NCI-H2171 treated with DMSO at 0.1 percent for 48 hours (cell line): ENCODE measurements at places on chromosomes 7 and 10.

DNA sequence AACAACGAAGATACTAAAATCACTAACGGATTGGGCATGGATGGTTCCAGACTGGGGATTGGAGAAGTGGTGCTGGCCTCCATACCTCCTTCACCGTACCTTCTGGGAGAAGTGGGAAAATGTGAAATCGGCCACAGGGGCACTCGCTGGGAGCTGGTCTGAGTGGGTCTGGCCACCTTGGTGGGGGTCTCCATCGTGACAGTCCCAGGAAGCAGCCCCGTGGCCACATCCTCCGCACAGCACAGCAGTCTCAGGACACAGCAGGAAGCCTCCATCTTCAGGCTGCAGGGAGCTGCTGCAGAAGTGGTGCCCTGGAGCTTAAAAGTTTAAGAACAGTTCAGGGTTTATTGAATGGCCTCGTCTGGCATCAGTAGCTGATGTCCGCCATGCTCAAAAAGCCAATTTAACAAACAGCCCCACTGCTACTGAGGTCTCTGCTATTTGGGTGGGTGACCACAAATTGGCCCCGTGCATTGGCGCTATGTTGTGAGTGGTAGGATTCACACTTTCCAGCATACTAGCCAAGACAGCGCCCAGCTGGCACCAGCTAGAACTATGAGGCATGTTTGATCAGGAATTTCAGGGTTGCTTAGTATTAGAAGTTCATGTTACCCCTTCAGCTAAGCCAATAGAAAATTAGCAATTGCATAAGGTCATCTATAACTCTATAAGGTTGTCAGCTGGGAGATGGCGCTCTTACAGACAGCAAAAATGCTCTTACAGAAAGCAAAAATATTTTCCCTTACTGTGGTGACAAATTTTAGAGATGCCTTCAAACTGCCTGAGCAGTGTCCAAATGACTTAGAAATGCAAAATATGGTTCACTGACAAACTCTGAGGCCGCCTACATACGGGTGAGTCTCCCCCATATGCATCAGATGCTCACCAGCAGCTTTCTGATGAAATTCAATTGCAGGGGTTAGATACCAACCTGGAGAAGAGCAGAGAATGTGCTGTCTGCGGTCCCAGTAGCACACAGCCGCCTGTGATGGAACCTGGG, 17.0 kb downstream of the PKD1L1 start:
- no peak for DNase-seq

GRCh38 chr7:15567652-15568051, 5.8 kb upstream of the AGMO start:
- DNase-seq, result no peak

GRCh38 chr7:7972922-7973594, 4.5 kb downstream of the GLCCI1 start:
- DNase-seq, result no peak

- no peak for DNase-seq
Observed at GRCh38 chr10:115209133-115209532, 116.0 kb downstream of the ATRNL1 start.

- DNase-seq, result no peak
Observed at GRCh38 chr7:140212100-140212881, 35.5 kb upstream of the KDM7A start.

DNA sequence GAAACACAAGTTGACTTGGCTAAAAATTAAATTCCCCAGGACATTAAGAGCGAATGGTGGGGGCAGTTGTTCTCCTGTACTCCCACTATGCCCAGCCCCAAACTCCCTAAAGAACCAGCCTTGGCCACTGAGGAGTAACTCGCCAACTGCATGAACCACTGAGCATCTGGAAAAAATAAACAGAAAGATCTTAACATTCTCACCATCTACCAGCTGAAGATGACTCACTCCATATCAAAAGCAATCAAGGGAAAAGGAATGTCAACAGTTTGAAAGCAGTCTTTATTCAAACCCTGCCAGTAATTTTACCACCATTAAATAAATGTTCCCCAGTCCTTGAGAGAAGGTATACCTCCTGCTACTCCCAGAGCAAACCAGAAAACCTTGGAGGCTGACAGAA, 45.4 kb downstream of the CTTNBP2 start:
- no peak for DNase-seq

DNA sequence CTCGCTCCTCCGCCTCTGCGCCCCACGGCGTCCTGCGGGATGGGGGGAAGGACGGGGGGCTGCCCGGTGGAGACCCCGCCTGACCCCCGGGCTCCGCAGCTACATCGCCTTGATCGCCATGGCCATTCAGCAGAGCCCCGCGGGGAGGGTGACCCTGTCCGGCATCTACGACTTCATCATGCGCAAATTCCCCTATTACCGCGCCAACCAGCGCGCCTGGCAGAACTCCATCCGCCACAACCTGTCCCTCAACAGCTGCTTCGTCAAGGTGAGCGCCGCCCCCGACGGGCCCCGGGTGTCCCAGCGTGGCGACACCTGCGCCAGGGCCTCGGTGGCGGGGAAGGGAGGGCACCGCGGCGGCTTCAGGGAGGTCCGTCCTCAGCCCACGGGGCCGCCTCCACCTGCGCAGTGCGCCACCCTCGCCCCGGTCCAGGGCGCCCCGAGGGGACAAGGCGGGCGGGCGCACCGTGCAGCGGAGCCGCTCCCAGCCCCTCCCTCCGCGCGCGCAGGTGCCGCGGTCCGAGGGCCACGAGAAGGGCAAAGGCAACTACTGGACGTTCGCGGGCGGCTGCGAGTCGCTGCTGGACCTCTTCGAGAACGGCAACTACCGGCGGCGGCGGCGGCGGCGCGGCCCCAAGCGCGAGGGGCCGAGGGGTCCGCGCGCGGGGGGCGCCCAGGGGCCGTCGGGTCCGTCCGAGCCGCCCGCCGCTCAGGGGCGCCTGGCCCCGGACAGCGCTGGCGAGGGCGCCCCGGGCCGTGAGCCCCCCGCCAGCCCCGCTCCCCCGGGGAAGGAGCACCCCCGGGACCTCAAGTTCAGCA, 793 bp downstream of the FOXL3 start:
- peak; percentile 57 for DNase-seq

DNA sequence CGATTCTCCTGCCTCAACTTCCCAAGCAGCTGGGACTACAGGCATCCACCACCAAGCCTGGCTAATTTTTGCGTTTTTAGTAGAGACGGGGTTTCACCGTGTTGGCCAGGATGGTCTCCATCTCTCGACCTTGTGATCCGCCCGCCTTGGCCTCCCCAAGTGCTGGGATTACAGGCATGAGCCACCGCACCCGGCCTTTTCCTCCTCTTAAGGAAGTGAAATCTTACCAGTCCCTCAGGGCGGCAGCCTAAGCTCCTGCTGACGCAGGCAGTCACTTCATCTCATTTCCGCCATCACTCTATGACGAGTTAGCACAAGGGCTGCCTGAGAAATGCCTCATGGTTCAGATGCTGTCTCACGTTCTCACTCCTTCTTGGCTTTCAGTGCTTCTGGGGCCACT, 246.0 kb upstream of the SHH start:
- no peak for DNase-seq

DNA sequence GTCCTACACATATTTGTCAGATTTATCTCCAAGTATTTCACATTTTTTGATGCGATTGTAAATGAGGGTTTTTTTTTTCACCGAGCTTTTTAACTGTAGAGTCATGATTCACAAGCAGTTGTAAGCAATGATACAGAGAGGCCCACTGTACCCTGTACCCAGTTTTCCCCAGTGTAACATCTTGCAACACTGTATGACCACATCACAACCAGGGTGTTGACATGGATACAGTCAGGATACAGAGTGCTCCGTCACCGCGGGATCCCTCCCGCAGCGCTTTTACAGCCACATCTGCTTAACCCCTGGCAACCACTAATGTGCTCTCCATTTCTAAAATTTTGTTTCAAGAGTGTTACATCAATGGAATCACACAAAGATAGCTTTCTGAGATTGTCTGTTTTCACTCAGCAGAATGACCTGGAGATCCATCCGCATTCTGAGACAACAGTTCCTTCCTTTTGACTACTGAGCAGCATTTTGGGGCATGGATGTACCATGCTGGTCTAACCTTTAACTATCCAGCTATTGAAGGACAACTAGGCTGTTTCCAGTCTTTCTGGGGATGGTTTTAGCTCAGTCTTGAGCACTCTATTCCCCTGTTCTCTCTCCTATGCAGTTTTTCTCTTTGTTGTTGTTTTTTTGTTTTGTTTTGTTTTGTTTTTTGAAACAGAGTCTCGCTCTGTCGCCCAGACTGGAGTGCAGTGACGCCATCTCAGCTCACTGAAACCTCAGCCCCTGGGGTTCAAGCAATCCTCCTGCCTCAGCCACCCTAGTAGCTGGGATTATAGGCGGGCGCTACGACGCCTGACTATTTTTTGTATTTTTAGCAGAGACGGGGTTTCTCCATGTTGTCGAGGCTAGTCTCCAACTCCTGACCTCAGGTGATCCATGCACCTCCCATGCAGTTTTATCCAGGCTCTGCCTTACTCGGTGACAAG, 25.9 kb downstream of the GPRIN2 start:
- no peak for DNase-seq

GRCh38 chr10:72731916-72732419, 40.0 kb downstream of the MCU start:
- DNase-seq, result no peak

DNA sequence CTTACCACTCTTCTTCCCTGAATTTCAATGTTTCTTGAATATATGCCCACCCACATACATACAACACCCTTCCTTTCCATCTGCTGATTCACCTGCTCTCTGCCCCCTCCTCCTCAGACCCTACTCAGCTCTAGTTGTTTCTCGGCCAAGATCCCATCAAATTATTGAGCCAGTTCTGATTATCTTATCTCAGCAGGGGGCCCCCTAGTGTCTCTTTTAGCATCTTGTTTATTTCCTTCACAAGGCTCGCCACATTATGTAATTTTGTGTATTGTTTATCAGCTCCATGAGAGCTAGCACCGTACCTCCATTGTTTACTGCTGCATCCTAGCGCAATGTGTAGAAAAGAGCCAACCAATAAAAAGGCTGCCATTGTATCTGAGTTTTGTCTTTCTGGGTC, 71.9 kb downstream of the FAM13C start:
- no peak for DNase-seq

GRCh38 chr10:79927111-79927828, 21.6 kb downstream of the SFTPD start:
- no peak for DNase-seq

DNA sequence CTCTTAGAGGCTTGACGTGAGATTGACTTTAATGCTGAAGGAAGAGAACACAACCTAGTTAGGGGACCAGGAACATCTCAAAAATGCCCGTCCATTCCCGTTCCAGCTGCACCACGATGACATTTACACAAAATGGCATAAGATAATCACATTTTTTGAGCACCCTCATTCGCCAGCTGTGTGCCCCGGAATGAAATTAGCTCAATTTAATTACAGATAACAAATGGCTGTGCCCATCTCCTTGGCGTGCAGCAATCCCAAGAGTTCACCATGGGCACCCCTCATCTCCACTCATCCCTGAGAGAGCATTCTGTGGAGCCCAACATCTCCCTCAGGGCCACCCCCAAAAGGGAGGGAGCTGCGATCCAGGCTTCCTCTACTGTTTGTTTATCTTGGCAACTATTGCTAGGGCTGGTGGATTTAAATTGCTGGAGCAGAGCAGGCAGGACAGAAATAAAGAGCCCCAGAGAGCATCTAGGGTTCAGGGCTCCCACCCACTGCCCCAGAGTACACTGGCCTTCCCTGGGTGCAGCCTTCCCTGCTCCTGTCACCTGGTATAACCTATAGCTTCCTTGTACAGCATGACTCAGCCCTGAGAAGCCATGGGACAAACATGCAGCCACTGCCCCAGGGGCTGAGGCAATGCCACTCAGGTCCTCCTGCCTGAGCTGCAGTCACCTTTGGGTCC, 263.5 kb downstream of the ZEB1 start:
- DNase-seq, result no peak

GRCh38 chr7:2023877-2024566, 208.7 kb downstream of the MAD1L1 start:
- DNase-seq, result no peak

DNA sequence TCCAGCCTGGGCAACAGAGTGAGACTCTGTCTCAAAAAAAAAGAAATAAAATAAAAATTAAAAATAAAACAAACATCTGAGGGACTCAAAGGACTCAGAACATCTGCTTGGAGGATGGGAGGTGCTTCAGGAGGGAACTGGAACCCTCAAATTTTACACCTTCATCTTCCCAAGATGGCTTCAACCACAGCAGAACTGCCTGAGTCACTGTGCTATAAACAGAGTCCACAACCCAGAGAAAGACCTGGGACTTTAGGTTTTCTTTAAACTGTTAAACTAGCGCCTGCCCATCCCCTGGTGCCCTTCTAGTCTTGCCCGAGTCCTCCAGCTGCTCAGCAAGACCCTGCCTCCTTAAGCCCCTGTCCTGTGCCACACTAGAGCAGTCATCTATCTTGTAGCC, 40.8 kb downstream of the RGS10 start:
- no peak for DNase-seq

DNA sequence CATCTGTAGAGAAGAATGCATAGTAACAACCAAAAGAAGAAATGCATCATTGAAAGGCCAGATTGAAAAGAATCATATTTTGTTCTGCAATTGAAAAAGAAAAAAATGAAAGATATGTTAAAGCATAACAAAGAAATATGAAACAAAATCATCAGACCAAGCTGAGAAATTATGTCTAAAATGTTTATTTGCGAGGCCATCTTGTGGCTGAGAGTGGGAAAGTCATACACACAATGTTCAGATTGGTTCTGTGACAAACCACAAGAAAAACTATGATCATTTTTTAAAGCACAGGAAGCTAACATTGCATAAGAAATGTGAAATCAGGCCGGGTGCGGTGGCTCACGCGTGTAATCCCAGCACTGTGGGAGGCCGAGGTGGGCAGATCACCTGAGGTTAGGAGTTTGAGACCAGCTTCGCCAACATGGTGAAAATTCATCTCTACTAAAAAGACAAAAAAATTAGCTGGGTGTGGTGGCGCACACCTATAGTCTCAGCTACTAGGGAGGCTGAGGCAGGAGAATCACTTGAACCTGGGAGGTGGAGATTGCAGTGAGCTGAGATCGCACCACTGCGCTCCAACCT, 36.6 kb downstream of the ABCB5 start:
- DNase-seq, result no peak
